DMS53 (cell line): ENCODE measurements at places on chromosomes 5 and 9.

DNA sequence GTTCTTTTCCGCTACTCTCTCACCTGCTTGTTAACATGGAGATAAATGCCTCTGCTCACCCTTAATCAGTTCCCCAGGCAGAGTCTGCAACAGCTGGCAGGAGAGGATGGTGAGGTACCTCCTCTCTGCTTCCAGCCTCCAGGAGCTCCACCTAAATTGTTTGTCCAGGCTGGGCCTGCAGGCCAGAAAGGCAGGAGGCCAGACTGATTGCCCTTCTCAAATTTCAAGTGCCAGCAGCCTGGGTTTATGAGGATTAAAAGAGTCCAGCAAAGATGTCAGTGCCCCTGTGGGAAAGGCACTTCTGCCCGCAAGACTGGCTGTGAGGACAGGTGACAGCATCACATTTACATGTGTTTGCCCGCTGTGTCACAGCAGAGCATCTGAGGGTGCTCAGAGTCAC is 19.8 kb downstream of the CORO2A start:
- DNase-seq, result peak; percentile 98

- DNase-seq, result no peak
Observed at GRCh38 chr9:37995348-37995737, 73.7 kb downstream of the SHB start.

DNA sequence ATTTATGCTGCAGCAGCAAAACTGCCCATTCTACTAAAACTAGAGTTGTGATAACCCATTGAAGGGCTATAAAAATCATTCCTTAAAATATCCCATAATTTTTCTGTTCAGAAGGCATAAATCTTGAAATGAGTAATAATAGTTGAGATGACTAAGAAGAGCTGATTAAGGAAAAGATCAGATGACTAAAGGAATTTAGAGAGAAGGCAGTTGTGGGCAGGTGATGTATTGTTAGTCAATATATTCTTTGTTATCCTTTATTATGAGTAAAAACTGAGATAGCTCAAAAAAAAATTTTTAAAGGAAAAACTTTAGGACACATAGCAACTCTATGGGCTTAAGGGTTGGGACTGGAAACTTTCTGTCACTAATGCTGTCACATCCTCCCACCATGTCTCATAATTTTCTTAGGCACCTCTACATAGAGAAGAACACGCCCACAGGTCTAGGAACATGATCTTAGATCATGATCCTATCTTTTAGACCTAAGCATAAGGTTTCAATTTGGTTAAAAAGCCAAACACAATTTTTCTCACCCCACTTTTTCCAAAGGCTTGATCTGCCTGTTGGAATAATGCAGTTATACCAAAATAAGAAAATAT is 597.5 kb upstream of the MEF2C start:
- no peak for DNase-seq

GRCh38 chr5:162221910-162222309 is 154.3 kb downstream of the GABRG2 start:
- DNase-seq, result peak; percentile 18

DNA sequence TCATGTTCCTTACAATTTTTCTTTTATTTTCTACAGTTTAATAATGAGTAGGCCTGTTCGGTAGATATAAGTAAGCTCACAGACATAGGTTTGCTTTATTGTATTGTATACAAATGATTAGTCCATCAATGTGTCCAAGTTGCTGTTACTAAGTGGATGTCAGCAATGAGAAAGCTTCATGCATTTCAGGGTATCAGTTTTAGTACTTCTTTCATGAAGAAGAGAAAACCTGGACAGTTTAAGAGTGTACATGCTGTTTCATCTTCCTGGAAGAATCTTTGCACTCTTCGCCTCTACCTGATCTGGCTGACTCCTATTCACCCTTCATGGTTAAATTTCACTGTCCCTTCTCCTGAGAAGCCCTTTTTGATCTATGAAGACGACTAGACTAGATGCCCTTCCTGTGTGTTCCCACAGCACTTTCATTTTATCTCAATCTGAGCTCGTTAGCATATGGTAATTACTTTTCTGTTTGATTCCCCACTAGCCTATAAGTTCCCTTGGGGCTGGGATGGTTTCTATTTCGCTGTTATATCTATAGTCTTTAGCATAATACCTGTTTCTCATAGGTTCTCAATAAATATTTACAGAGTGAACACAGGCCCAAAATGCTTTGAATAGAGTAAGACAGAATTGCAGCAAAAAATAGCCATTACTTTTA is 70.7 kb downstream of the CETN3 start:
- DNase-seq, result no peak
